H9 (cell line): ENCODE measurements at places on chromosomes 6 and 20. TPM values are rescaled to one million over a fixed set of nuclear protein-coding genes. Genes with fewer than 3 reads are reported as not detected.

GRCh38 chr6:80974579-80974978 lies 777.9 kb downstream of the TENT5A start:
- DNase-seq = peak; percentile 47

DNA sequence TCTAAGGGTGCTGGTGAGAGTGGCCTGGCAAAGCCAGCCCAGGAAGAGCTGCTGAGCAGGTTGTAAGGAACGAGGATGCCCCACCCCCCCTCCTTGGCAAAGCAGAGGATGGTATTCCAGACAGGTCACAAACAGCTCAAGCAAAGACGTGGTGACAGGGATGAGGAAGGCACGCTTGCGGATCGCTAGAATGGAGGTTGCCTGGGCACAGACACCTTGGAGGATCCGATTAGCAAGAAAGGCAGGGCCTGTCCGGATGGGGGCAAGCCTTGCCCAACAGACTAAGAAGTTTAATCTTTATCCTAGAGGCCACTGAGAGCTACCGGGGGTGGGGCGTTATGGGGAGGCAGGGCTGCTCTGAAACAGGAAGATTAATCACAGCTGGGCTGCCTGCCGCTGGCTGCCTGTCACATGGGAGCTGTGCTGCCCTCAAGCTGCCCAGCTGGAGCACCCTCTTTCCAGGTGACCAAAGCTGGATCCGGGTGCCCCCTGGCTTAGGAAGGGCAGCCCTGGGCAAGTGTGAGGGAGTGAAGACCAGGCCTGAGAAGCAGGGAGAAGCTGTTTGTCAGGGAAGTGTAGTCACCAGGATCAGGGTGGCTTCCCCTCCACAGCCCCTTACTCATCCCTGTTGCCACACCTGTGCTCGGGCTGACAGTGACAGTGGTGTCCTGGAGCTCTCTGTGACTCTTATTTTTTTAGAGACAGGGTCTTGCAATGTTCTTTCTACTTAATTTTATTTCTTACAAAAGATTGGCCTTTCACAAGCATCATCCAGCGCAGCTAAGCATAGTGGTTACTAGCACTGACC lies 9.1 kb upstream of the MAPK13 start:
- no peak for DNase-seq

DNA sequence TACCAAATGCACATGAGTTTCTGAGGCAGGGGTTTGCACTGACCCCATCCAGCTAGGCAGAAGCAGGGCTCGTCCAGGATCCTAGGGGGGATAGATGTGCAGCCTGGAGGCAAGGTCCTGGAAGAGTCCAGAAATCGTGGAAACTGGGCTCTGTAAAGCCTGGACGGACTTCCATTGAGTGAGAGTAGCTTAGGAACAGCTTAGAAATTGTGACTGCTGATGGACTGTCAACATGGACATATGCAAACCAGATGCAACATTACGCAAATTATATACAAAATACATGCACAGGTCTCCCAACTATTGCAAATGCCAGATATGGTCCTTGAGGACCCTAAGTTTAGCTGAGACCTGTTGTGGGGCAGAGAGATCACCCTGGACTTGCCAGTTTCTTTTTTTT lies 4.8 kb upstream of the EMILIN3 start:
- no peak for DNase-seq

- no peak for DNase-seq
Observed at GRCh38 chr6:81487489-81487888, 265.0 kb downstream of the TENT5A start.

DNA sequence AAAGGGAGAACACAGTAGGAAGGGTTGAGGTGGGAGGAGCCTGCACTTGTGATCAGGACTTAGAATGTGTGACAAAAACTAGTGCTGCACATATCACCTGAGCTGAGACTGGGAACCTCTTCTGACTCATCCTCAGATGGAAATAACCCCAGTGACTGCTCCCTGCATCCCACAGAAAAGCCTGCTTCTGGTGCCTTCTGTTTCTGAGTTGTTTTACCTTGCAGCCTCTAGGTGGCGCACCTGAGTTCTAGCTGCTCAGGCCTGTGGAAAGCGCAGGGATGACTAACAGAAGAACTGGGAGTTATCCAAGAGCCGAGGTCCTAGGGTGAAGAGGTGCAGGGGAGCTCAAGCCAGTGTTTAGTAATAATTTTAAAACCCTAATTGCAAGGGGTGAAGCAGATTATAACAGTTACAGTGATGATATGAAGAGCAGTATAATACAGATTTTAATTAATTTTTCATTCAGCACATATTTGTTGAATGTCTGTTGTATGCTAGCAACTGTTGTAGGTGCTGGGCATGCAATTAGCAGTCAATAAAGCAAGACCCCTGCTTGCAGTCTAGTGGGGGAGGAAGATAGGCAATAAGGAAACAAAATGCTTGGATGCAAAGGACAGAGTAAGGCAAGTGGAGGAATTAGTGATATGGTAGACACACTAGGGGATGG lies 302.5 kb downstream of the DHX35 start:
- DNase-seq = peak; percentile 79

TCF21 gene
- not detected in 2 replicates for total RNA-seq

ZC2HC1B gene
- not detected in 2 replicates for total RNA-seq

CLIC5 gene
- total RNA-seq = 0.15 and 0.20 TPM in 2 replicates

HLA-DQB2 gene
- not detected in 2 replicates for total RNA-seq
